LHCN-M2 (cell line): ENCODE measurements at places on chromosomes 12 and 14.

DNA sequence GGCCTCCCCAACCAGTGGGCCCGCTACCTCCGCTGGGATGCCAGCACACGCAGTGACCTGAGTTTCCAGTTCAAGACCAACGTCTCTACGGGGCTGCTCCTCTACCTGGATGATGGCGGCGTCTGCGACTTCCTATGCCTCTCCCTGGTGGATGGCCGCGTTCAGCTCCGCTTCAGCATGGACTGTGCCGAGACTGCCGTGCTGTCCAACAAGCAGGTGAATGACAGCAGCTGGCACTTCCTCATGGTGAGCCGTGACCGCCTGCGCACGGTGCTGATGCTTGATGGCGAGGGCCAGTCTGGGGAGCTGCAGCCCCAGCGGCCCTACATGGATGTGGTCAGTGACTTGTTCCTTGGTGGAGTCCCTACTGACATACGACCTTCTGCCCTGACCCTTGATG is 73.0 kb downstream of the NRXN3 start:
- no peak for DNase-seq

DNA sequence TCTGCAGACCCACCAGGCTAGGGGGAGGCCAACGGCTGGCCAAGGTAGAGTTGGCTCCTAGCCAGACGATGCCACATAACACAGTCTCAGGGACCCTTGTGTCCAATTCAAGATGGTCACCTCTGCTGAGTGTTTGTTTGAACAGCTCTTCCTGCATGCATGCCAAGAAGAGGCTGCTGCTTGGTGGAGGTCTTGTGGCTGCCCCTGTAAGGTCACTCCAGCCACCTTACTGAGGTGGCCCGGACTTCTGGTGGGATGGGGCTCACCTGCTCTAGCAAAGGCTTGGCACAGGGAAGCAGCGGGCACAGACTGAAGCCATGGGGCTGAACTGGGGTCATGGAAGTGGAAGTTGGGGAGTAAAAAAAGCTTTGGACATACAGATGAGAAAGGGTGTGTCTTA is 210.3 kb downstream of the GLT1D1 start:
- no peak for DNase-seq

DNA sequence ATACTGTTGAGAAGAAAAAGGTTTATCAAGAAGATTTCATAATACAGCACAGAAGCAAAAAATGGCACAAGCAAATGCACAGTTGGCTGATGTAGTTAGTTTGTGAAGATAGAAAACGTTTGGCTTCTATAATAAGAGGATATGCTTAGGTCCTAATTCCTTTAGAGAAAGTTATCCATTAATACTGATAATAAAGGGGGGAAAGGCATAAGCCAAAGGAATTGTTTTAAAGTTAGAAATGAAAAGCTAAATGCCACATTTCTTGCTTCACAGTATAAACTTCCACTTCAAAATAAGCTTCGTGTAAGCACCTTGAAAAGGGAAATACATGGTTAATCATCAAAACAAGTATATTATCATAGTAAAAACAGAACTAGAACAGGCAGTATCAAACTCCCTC is 12.4 kb downstream of the LMO3 start:
- DNase-seq = no peak

DNA sequence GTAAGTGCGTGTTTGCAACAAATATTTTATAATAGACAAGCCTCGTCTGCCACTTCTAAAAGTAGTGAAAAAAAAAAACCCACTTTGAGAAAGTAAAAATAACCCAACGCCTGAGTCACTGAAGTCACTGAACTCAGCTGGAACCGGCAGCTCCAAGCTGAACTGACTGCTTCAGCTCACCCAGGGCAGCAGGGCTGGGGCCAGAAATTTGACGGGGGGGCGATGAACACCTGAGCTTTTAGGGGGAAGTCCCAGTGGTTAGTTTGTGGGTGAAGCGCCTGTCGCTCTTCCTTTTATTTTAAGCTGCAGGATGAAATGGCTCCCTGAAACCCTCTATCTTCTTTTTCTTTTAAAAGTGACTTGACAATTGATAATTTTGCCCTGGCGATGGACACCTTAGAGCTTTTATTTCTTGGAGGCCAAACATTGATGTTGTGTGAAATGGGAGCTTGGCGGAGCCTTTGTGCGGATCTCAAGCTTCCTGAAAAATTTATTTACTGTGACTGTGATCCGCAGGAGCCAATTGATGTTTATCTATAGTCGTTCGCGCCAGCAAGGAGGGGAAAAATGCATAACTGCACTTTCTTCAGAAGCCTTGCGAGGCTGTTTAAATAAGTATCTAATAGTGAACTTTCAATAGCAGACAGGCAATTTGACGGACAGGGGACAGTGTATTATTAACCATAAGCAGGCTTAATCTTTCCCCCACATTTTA is 173.2 kb upstream of the MYL2 start:
- DNase-seq = no peak

DNA sequence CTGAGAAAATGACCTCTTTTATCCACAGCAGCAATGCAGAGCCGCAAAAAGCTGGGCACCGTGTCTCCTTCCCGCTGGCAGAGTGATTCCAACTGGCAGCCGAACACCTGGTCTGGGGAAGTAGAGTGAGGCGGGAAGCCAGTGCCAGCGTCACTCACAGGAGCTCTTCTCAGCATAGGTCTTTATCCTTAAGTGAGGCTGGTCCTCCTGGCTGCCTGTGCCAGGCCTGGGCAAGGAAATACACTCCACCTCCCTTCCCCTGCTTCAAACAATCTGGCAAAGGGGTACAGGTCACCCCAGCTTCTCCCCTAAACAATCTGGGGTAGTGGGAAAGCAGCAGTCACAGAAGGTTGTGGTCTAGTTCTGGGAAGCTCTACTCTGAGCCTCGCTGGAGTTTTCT is 4.8 kb downstream of the ARHGAP9 start:
- no peak for DNase-seq

GRCh38 chr12:110543252-110543959 is 39.7 kb downstream of the PPTC7 start:
- DNase-seq = peak; percentile 97

DNA sequence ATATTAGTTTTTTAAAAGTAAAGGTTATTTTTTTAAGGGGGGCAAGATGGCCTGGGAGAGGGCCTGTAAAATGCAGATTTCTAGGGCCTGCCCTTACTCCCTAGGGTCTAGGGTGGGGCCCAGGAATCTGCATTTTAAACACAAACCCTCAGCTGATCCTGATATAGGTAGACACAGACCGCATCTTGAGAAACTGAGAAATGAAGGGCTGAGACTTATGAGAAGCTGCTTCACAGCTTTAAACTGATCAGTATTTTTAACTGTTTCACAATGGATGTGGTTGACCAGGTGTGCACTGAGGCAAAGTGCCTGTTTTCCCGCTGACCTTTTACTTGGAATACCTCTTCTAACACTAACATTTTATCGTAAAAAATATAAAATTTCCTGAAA is 84.0 kb downstream of the CCDC88C start:
- no peak for DNase-seq

DNA sequence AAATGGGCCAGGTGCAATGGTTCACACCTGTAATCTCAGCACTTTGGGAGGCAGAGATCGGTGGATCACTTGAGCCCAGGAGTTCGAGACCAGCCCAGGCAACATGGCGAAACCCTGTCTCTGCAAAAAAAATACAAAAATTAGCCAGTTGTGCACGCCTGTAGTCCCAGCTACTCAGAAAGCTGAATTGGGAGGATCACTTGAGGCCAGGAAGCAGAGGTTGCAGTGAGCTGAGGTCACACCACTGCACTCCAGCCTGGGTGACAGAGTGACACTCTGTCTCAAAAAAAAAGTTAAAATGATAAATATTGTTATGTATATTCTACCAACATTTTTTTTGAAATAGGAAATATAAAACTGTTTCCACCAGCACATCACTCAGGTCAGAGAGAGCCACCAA is 64.9 kb downstream of the NDUFA12 start:
- DNase-seq = no peak

GRCh38 chr12:105272814-105273416 is 36.9 kb upstream of the APPL2 start:
- DNase-seq = no peak

DNA sequence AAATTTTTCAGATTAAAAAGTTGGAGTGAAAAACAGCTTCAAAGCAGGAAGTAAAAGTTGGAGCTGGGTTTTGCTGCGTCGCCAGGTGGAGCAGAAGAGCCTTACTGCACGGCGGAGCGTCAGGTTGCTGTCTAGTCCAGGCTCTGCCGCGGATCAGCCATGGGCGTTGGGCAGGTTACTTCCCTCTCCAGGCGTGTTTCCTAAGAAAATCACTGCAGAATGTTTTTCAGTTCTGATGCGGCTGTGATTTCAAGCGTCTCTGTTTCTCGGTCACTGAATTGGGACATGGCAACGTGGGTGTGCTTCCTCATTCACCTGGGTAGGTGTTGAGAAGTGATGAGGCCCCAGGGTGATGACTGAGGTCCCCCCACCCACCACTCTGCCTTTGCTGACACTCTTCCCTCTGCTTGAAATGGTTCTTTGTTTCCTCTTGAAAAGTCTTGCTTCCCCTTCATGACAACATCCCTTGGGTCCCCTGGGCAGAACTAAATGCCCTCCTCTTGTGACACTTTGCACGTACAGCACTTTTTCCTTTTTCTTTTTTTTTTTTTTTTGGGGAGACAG is 7.6 kb downstream of the EVL start:
- no peak for DNase-seq

GRCh38 chr12:93274937-93275336 is 102.8 kb upstream of the NUDT4 start:
- no peak for DNase-seq

GRCh38 chr14:52934762-52935161 is 16.1 kb downstream of the FERMT2 start:
- DNase-seq = no peak

GRCh38 chr14:59126714-59127436 is 61.6 kb upstream of the DAAM1 start:
- DNase-seq = peak; percentile 58

- no peak for DNase-seq
These were observed 22.2 kb downstream of the GSC start for GRCh38 chr14:94747739-94748138.

DNA sequence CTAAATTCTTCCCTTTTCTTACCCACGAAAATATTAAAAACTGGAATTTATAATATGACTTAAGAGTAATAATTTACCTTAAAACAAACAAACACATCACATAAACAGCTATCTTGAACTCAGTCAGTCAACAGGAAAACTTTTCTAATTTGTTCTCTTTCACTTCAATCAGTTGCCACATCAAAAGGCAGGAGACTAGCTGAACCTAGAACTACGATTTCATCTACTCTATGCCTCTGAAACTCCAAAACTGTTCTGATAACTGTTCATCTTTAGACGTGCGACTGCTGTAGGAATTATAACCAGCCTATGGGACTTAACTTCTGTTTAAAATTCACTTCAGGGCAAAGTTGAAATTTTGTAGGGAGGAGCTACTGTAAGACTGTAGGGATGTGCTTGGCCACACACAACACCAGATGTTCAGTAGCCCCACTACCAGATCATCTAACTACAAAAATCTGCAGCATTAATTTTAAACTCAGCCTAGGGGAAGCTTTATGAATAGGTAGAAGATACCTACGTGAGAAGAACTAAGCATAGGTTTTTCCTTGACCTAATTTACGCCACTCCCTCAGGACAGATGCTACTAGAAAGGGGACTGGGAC is 7.6 kb upstream of the RAD51AP1 start:
- DNase-seq = no peak

GRCh38 chr14:49860988-49861698 is 8.6 kb upstream of the NEMF start:
- no peak for DNase-seq

- DNase-seq = peak; percentile 61
These were observed 17.8 kb downstream of the NANOG start for GRCh38 chr12:7806863-7807487.

- no peak for DNase-seq
These were observed 249.6 kb downstream of the CCDC59 start for GRCh38 chr12:82108615-82109014.

DNA sequence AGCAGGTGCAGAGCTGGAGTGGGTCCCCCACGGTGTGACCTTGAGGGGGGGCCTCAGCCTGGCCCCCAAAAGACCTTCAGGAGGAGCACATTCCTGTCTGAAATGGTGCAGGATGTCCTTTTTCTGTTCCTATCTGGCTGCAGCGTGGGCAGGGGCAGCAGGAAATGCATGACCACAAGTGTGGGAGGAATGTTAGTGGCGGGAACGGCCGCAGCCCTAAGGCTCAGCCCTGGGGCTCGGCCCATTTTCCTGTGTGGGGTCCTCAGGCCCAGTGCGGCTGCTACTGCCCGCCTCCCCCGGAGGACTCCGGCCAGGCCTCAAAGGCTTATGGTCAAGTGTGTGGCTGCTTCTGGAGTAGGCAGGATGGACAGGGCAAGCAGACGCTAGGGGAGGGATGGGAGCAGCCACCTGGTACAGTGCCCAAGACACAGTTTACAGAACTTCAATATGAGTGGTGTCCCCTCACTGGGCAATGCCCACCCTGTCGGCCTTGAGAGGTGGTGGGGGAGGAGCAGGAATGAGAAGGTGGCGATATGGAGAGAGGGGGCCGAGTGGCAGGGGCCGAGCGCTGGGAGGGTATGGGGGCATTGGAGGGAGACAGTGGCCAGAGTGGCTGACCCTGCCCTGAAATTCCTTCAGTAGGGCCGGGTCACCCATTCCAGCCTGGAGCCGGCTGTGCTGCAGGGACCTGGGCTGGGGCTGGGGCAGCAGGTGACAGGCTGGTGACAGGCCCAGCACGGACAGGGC is 137.4 kb downstream of the CALM1 start:
- DNase-seq = peak; percentile 54

DNA sequence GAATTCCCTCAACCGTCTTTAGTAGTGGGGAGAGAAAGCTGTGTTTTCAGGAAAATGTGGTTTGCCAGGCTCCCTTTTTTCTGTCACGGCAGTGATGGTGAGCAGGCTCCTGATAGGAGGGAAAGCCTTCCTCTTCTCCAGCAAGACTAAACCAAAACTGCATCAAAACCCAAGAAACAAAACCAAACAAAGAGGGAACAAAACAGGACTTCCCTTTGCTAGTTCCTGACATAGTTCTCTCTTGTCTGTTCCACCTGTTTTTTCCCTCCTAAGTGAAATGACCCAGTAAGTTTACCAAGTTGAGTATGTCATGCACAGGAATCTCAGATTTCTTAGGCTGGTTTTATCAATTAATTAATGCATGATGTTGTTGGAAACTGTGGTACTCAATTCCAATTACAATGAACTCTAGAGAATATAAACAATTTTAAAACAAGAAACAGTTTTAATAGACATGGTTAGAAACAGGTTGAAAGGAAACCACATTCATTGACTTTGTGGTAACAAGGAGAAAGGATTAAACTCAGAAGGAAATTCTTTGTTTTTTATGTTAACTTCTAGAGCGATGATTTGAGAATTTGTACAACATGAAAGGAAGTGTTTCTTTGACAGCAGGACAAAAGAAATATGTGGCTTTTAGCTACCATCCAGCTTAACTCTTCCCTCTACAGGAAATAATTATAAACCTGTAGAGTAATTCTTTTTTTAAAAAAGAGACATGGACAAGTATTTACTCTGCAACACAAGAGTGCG is 23.0 kb upstream of the CSRP2 start:
- no peak for DNase-seq

- DNase-seq = peak; percentile 79
These were observed 11.7 kb upstream of the FBXL14 start for GRCh38 chr12:1606021-1606622.
